Anterior cingulate cortex (tissue), 58 donors: ENCODE measurements at places on chromosomes 3 and 15.

DNA sequence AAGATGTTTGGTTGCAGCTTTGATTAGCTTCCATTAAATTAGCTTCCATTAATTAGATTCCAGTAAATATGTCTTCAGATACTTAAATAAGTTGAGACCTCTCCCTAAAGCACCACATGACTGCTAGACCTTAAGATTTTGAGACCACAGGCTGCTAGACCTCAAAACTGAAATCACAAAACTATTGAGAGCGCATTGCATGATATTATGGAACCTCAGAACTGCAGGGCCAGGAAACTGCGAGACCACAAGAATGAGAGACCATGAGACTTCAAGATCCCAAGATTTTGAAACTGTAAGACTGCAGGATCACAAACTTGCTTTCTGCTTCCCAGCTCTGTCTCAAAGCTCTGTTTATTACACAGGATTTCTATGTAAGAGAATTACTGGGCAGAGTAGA is 87.4 kb downstream of the TRIM42 start:
- no peak for DNase-seq

DNA sequence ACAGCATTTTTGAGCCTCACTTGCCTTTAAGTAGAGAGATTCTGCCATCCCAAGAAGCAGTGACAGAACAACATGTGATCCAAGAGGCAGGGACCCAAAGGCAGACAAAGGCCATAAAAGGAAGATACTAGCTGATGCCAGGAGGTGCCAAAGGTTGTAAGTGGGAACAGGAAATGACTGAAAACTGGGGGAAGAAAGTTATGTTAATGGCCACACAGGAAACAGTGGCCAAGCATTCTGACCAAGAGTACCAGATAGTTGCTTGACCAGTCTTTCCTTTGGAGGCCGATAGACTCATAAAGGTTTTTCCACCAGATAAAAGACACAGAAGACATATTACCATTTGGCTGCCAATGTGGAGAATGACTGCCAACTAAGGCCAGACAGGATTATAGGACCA is 274.5 kb upstream of the PEX5L start:
- DNase-seq, result no peak

GRCh38 chr15:88658070-88658965 is 19.5 kb downstream of the ISG20 start:
- no peak for DNase-seq

DNA sequence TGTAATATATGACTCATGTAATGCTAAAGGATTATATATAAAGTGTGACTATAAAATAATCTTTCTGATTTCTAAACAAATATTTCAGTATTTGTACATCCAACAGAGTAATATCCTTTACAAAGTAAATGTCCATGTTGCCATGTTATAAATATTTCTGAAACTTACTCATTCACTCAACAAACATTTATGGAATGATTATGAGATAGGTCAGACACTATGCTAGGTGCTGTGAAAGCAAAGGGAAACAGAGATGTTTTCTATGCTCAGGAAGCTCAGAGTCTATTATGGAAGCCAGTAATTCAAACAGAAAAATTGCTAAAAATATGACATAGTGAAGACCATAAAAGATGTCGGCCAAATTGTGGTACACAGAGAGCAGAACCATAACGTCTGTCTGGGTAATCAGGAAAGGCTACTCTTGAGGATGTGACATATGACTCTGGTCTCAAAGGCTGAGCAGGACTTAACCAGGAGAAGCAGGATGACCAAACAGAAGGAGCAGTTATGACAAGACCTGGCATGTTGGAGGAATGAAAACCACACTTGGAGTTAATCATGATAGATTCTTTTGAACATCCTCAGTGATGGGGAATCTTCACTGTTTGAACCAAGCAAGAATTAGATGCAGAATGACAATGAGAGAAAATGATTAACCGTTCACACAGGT is 39.0 kb upstream of the MYO5C start:
- DNase-seq, result no peak

DNA sequence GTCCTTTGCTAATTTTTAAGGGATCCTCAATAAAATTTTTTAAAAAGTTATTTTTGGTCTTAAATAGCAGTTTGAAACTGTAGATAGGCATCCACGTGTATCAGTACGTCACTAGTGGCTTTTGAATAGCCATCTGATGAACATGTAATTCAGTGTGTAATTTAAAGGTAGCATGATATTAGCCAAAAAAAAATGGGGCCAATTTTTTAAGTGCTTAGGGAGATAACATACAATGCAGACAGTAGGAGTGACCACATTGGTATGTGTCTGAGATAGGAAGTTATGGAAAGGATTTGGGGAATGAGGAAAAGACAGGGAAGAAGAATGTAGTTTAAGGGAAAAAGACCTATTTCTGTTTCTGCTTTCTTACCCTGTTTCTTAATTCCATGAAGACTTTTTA is 2.5 kb downstream of the AP4E1 start:
- DNase-seq, result no peak

- DNase-seq, result no peak
These were observed 1090.9 kb downstream of the TBL1XR1 start for GRCh38 chr3:176106380-176106779.

DNA sequence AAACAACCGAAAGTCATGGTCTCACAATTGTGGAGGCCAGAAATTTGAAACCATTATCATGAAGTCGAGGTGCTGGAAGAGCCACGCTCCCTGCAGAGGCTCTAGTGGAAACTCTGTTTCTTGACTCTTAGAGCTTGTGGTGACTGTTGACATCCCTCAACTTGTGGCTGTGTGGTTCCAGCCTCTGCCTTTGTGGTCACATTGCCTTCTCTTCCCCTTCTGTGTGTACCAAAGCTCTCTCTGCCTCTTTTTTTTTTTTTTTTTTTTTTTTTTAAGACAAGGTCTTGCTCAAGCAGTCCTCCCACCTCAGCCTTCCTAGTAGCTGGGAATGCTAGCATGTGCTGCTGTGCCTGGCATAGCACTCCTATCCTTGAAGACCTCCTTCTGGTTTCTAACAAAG is 48.7 kb upstream of the CRTC3 start:
- DNase-seq, result no peak

DNA sequence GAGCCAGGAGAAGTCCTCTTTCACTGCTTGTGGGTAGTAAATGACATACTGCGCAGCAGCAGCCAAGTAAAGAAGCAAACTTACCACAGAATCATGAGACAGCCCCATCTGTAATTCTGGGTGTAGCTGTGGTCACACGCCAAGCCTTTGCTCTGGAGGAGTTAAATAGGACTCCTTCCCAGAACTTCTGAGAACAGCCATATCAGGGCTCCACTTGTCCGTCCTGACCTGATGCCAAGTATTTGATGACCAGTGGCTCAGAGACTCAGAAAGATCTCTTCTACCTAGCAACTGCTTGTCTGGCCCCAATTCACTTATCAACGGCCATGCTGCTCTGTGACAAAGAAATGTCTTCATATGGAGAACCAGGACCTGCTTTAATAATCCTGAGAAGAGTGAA is 20.6 kb upstream of the GOLIM4 start:
- no peak for DNase-seq

DNA sequence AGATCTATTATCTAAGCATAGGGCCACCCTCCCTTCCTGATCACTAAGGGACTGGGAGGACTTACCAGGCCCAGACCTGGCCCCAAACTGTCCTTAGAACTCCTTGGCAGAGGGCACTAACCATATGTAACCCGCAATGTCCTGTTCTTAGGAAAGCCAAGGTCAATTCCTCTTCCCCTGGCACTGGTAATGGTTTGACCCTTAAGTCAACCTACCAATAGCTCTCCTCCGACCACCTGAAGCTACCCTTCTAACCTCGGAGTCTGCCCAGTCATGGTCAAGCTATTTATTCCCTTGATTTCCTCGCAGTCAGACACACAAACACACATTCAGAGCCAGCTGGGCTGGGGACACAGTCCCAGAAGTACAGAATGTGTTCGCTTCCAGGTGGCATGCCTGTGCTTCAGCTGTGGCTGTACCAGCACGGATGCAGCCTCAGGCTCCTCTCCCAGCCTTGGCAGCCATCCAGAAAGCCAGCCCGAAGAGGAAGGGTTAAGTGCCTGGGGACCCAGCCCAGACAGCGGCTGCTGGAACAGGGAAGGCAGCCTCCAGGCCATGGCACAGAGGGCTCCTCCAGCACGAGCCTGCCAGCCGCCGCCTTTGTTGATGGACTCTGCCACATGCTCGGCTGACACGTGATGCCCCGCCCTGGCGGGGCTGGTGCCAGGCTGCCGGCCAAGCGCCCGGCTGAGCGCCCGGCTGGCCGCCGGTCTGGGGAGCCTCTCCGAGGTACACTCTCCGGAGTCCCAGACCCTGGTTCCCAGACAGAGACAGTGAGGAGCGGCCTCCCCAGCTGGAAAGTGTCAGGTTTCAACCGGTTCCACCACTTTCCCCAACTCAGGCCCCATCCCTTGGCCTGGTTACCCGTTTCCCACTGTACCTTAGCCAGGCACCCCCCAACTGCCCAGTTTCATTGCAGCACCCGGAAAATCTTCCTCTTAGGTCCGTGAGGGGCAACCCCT is 5.5 kb downstream of the BMF start:
- DNase-seq, result peak; percentile 77
